ENCODE measurements at places on chromosomes 1 and 21.
A peak's percentile ranks its signal among the peaks of the same experiment; 100 is the strongest.

DNA sequence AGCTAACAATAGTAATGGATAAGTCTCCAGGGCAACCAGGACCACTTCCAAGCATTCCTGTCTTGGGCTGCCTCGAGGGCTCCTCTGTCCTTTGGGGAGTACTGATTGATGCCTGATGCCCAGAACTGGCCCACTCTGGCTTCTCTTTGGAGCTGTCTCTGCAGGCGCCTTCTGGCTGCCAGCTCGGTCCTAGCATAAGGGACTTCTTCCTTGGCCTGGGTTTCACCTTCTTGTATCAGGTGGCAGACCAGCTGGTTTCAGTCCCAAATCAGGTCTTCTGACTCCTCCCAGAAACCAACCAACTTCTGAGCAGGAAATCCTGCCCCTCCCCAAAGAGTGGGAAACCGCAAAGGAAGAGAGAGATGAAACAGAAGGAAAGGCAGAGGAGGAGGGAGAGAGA lies 10.6 kb downstream of the G0S2 start:
- DNase-seq: no peak

- no peak for DNase-seq
Measured at GRCh38 chr1:45407629-45408287, 67.5 kb upstream of the MUTYH start.

DNA sequence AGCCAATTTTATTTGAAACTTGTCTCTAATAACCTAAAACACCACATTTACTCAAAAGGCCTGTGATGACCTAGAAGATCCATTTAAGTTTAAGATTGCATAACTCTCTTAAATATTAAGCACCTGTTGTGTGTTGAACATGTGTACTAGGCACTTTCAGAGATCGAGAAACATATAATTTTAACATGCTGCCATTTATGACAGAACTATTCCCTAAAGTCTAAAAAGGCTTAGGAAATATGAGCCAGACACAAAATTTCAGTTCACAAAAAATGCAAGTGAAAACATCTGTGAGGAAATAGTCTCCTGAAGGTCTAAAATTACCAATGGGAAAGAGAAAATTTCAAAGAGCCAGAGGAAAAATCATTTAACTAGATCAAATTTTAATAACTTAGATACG lies 37.7 kb downstream of the CEP170 start:
- no peak for DNase-seq

- DNase-seq: no peak
Measured at GRCh38 chr1:11373895-11374747, 101.1 kb downstream of the UBIAD1 start.

- no peak for DNase-seq
Measured at GRCh38 chr1:33577663-33578062, 105.2 kb downstream of the ZSCAN20 start.

- DNase-seq: no peak
Measured at GRCh38 chr1:117128323-117129079, 7.0 kb upstream of the TRIM45 start.

DNA sequence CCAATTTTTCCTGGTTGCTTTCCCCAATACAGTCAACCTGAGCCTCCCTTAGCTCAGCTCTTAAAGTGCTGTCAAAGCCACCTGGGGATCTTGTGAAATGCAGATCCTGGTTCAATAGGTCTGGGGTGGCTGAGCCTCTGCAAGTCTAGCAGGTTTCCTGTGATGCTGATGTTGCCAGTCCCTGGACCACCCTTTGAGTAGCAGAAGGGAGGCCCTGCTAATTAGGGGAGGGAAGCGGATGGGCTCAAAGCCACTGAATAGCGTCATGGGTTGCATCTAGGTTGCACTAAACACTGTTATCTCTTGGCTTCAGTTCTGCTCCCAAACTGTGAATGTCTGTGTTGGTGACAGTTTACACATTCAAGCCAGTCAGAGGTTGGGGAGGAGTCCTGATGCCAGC lies 127.2 kb downstream of the KAZN start:
- DNase-seq: no peak

GRCh38 chr1:208004851-208005250 lies 93.9 kb upstream of the CD34 start:
- no peak for DNase-seq

DNA sequence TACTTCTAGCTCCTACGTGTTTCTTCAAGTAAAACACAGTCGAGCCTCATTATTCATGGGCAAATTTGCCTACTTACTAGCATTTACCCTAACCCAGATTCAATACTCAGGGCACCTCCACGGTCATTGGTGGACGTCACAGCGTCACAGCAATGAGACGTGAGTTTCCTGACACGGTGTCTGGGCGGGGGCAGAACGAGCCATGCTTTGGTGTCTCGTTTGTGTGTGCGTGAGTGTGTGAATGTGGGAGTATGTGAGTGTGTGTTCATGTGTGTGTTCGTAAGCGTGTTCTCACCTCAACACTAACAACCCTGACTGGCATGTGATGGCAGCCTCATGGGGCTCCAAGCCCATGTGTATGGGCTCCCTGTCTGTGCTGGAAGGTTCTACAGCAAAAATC lies 17.5 kb upstream of the COL18A1 start:
- DNase-seq: no peak

GRCh38 chr1:53188099-53188498 lies 8.5 kb upstream of the CPT2 start:
- no peak for DNase-seq

- DNase-seq: no peak
Measured at GRCh38 chr1:225712391-225712790, 59.5 kb upstream of the ENAH start.

DNA sequence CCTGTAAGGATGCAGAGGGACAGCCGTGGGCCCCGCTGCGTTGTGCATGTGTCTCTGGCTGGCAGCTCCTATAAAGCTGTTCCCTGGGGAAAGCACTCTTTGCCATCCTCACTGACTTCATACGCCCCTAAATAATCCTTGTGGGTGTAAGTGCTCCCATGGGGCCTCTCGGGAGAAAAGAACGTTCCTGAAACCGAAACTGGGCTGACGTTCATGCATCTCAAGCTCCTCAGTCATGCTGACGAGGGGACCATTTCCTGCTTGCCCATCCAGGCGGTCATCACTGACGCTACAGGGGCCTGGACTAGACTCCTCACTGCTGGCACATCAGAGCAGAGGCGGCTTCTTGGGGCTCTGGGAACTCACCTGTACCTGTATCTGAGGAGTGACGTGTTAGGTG lies 73.1 kb upstream of the USP24 start:
- no peak for DNase-seq

GRCh38 chr21:31443736-31444521 lies 99.9 kb upstream of the TIAM1 start:
- no peak for DNase-seq

GRCh38 chr1:224733027-224733911 lies 117.2 kb downstream of the CNIH3 start:
- no peak for DNase-seq

GRCh38 chr1:86064899-86065298 lies 91.7 kb downstream of the COL24A1 start:
- no peak for DNase-seq

- no peak for DNase-seq
Measured at GRCh38 chr1:87916965-87917364, 588.3 kb downstream of the LMO4 start.

GRCh38 chr1:198270273-198270828 lies 113.6 kb downstream of the NEK7 start:
- DNase-seq: no peak

GRCh38 chr1:173666646-173667045 lies 3.0 kb downstream of the ANKRD45 start:
- DNase-seq: no peak

DNA sequence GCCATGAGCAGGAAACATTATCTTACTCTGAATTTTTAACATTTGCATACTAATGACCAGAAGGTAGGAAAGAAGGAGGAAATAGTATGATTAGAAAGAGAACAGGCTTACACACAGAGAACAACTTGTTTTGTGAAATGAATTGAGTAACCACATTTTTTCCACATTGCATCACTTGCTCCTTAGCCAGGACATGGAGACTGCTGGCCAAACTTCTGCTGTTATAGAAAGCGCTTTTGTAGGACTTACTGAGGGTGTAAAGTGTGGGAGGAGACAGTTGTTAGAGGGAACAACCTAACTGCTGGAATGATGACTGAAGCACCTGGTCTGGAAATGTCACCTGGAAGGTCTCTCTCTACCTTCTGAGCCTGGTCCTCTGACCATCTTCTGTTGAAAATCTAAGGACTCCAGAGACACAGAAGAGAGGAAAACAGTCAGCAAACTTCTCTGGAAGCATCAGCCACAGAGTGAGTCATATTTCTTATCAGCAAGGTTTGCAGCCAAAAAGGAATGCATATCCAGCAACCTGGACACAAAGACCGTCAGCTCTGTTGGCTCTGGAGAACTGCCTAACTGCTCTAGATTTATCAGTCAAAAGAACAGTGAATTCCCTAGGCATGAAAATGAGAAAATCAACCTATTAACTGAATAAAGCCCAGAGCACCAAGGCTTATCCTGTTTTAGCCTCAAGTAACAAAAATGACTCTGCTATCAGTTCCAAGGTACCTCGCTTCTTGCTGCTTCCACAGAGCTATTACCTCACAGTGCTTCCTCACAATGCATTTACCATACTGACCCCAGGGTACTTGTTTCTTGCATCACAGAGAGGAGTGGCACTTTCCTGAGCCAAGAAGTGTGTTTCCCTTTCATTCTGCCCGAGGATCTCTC lies 88.0 kb upstream of the SLFNL1 start:
- DNase-seq: no peak

- DNase-seq: no peak
Measured at GRCh38 chr1:2229037-2229864, 1.1 kb downstream of the SKI start.

DNA sequence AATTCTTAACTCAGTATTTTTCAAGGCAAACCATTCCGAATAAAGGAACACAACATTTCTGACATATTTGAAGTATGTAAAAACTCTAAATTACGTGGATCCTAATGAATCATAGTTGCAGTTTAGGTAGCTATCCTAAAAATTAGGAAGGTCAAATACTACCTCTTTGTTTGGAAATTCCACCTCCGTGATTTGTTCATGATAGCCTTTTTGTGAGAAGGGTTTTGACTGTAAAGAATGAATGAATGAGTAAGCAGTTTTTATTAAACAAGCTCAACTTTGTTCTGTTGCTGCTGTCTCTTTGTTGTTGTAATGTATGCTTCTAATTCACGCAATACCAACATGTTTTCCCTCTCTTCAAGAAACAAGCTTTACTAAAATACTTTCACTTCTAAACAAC lies 840.4 kb downstream of the USP25 start:
- no peak for DNase-seq

DNA sequence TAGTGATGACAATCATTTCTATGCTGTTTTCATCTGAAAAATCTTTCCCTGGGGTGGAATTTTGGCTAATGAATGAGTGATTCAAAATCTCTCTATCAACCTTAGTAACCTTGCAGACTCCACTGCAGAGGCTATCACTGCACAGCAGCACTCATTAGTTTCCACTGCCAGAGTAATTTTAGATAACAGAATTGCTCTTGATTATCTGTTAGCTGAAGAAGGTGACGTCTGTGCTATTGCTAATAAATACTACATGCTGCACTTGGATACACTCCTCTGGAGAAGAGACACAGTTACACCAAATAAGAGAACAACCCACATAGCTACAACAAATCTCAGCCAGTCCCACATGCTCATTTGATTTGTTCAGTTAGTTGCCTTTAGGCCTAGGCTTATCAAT lies 1348.4 kb downstream of the NCAM2 start:
- no peak for DNase-seq

- no peak for DNase-seq
Measured at GRCh38 chr21:18603261-18603660, 199.7 kb upstream of the TMPRSS15 start.

- DNase-seq: no peak
Measured at GRCh38 chr21:14706712-14707510, 160.8 kb upstream of the SAMSN1 start.

DNA sequence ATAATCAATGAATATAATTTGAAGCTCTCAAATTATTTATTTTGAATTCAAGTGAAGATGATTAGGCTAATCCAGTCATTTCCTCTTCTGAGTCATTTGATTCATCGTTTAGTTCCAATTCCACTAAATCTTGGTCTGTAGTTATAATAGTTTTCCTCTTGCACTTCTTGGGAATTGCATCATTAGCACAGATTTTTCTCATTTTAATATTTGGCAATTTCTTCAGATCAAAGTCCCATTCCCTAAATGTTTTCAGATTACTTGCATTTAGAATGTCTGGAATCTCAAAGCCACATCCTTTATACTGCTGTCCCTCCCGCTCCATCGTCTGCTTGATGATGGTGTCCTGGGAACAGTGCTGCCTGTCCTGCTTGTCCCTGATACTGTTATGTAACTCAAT lies 43.5 kb downstream of the MAST2 start:
- no peak for DNase-seq

- DNase-seq: no peak
Measured at GRCh38 chr1:160307118-160307791, 22.3 kb upstream of the PEX19 start.

DNA sequence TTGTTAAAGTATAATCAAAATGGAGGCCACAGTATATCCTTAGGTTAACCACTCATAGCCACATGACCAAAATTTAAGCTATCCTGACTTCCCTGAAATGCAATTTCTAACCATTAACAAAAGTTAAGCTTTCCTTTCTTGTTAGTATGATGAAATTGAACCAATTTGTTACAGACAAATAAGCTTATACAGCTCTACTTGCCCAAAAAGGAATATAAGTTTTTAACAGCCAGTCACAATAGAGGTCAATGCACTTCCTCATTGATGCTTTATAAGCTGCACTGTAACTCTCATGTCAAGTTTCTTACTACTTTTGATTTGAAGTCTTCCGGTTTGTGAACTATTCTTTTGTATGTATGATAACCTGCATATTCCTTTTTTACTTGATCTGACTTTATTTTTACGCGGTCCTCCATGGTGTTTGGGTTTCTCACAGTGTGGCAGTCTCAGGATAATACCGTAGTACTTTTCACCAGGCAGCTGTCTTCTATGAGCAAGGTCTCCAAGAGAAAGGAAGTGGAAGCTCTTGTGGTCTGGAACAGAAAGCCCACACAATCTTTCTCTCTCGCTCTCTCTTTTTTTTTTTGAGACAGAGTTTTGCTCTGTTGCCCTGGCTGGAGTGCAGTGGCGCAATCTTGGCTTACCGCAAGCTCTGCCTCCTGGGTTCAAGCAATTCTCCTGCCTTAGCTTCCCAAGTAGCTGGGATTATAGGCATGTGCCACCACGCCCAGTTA lies 331.6 kb downstream of the SRGAP2C start:
- peak; percentile 21 for DNase-seq

GRCh38 chr1:151716771-151717631 lies at the start of gene CELF3:
TSS of gene CELF3 (minus strand) at chr1:151716803. CDS start at chr1:151716020, 783 bp downstream.
- DNase-seq: no peak

DNA sequence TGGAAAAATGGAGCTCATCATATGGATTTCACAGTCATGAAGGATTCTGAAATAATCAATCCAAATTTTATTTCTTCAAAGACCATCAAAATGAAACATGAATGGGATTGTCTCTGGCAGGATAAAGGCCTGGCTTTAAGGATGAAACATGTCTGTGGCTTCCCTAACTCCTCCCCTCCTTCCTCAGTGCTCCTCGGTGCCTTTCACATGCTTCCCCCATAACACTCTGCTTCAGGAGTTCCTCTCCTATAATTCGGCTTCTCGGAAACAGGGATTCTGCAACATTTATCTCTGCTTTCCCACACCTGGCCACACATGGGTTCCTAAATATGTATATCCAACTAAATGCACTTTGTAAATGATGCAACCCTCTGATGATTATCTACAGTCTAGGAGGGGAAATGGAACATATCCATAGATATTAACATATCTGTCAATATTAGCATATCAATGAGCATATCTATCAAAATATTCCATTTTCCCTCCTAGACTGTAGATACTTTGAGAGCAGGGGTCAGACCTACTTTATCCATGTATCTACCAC lies 153.8 kb downstream of the PLPP3 start:
- DNase-seq: no peak

GRCh38 chr1:247096544-247096943 lies 7.6 kb downstream of the ZNF669 start:
- no peak for DNase-seq
